ENCODE measurements at places on chromosomes 7 and 10. TPM values are rescaled to one million over a fixed set of nuclear protein-coding genes. Genes with fewer than 3 reads are reported as not detected.
A peak's percentile ranks its signal among the peaks of the same experiment; 100 is the strongest.

Gene VENTX
- 0.46 TPM for total RNA-seq

Gene ARHGEF35
- 9.0 TPM for total RNA-seq

Gene LRCH4
- total RNA-seq: 38.1 TPM

Gene ADGRA1
- 0.23 TPM for total RNA-seq

Gene AGR2
- 248 TPM for total RNA-seq

DNA sequence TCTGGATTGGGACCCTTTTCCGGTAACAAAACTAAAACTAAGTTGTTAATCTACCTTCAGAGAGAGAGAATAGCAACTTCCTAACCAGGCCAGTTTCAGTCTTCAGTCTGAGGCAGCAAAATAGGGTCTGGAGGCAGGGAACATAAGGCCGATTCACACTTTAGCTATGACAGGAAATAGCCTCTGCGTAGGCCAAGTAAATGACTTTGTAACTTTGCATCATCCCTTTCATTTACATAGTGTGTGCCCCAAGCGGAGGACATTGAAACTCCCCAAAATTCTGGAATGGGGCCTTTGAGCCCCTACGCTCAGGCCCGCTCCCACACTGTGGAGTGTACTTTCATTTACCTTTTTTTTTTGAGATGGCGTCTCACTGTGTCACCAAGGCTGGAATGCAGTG is 1.7 kb upstream of the UPP1 start:
- no peak for DNase-seq

- no peak for DNase-seq
These were observed 89.0 kb downstream of the PHTF2 start for GRCh38 chr7:77887567-77887966.

- no peak for DNase-seq
These were observed 192.9 kb downstream of the AUTS2 start for GRCh38 chr7:69790977-69791724.

GRCh38 chr7:145036604-145037405 is 201.0 kb upstream of the TPK1 start:
- DNase-seq: peak; percentile 78

- no peak for DNase-seq
These were observed 120.1 kb downstream of the DYNC2I1 start for GRCh38 chr7:158976468-158976848.

DNA sequence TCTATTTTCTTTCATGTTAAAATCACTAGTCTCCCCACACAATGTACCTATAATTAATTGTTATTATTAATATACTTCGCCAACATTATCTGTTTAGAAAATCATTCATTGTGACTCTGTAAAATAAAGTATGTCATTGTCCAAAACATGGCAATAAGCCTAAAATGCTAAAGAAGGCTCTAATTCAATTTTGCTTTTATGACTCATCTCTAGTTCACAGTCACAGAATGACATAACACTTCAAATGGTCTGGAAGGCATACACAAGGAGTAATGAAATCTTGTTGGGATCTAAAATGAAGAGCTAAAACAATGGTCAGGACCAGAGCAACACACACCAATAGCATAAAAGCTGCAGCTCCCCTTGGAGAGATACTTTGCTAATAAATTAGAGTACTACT is 505.8 kb downstream of the GPAM start:
- DNase-seq: no peak

- DNase-seq: no peak
These were observed 137.6 kb upstream of the VWC2 start for GRCh38 chr7:49635800-49636199.

DNA sequence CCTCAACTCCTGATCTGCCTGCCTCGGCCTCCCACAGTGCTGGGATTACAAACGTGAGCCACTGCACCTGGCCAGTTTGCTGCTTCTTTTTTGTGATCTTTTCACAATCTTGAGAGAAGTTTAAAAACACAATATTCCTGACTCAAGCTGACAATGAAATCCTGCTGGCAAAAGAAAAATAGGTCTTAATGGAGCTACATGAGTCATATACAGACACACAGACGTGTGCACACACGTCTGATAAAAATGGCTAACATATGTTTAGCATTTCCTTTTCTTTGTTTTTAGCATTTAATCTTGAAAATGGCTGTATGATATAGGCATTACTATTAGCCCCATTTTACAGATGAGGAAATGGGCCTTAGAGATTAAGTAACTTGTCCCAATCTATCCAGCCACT is 29.4 kb upstream of the RAB18 start:
- no peak for DNase-seq

- DNase-seq: no peak
These were observed 1.3 kb upstream of the MINPP1 start for GRCh38 chr10:87503401-87503800.

DNA sequence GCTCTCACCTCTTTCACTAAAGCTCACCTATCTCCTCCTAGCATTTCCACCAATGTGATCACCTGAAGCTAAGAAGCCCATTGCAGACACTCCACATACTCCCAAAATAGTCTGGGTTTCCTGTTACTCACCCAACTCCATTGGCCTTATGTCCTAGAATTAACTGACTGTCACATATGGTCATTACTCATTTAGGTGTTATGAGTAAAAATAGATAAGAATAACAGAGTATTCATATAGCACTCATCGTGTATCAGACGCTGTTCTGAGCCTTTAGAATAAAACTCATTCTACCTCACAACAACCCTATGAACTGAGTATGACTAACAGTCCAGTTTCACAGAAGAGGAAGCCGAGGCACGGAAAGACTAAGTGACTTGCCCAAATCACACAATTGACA is 174.2 kb upstream of the NPVF start:
- no peak for DNase-seq

- no peak for DNase-seq
These were observed 435.6 kb upstream of the C7orf33 start for GRCh38 chr7:148155000-148155399.

Measured in lung (tissue), 17 donors.